ENCODE measurements at places on chromosomes 1 and 21.

DNA sequence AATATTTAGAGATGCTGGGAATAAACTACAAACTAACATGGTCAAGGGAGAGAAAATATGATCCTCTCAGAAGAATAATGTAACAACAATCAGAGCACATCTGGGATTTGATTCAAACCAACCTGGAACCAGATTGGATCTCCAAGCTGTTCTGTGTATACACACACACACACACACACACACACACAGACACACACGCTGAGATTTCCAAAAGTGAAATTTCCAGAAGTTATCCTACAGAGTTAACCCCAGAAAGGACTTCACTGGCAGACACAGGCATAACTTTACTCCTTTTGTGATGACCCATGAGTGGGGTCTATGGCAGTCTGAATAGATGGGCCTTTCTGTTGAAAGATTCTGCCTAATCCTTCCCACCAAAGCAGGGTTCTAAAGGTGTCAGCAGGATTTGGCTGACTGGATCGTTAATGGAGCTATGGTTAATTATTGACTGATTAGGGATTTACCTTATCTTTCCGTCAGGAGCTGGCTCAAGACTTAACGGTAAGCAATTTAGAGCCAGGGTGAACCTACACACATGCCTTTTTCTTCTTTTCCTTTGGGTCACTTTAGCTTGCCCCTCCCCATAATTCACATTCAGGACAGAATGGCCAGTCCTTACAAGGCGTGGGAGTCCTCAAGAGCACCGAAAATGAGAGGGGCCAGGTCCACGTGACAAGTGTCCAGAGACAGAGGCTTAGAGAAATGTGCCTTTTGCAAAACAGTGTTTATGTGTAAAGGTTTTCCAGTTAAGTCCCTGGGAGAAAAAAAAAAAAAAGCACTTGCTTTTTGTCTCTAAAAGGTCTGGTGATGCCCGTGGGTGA is 10.9 kb upstream of the PROX1 start:
- no peak for DNase-seq

GRCh38 chr1:181073638-181074037 is 14.9 kb upstream of the IER5 start:
- peak; percentile 95 for DNase-seq

- DNase-seq = no peak
Observed at GRCh38 chr1:162216604-162217003, 147.1 kb downstream of the NOS1AP start.

DNA sequence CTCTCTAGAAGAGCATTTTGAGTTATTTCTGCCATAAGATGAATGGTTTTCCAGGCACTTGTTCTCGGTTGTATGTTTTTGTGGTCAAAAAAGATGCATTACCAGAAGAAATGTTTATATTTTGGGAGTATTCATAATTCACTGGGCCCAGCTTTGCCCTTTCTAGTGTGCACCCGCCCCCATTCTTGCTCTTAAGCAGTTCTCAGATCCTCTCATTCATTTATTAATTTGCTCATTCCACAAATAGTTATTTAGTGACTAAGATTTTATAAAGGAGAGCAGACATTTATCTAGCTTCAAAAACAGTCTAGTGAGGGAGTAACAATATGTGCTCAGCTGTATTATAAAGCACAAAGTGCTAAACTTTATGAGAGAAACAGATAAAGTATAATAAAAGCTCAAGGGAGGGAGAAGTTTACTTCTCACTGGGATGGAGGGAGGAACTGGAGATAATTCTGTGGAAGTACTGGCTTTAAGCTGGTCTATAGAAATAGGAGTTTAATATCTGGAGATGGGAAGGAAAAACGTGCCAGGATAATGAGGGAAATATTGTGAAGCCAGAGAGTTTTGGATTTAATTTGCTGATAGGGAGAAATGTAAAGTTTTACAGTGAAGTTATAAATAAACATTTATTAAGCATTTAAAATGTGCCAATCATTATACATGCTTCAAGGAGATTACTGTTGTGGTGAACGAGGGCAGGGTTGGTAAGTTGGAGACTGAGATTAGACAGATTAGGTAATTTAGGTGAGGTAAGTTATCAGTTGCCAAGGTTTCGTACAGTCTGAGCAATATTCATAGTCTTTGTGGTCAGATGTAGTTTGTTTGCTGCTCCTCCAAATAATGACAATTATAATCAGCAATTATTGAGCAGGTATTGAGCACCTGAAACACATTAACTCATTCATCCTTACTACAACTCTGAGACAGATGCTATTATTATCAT is 9.1 kb upstream of the MACF1 start:
- DNase-seq = peak; percentile 76

DNA sequence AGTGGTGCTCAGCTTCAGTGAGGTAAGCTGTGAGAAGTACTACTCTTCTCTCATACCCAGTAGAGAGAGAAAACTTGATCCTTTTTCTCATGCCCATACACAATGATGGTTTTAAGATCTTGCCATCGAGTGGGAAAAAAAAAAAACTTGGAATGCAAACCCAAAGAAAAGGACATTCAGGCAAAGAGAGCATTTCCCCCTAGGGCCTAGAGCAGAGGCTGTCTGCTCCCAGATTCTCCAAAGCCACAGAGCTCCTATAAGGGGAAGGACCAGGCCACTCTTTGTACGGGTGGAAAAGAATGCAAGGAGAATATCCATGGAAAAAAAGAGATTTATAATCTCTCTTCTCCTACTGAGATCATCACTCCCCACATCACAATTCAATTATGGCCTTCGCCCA is 34.9 kb downstream of the MROH9 start:
- DNase-seq = no peak

GRCh38 chr1:164557270-164557669 is 1.7 kb upstream of the PBX1 start:
- DNase-seq = no peak

- peak; percentile 70 for DNase-seq
Observed at GRCh38 chr1:195530961-195531360, 1077.3 kb downstream of the KCNT2 start.

DNA sequence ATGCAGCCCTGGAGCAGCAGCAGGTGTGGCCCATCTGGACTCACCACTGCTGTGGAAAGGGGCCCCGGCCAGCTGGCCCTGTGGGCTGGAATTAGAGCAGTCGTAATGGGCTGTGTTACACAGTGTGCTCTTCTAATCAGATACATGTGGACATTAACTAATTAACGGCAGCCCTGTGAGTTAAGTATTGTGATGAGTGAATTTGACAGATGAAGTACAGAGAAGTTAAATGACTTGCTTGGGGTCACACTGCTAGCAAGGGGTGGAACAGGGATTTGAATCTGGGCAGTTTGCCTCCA is 58.6 kb downstream of the MDM4 start:
- DNase-seq = peak; percentile 27

Measured in fibroblast of skin of abdomen (primary cell).